ENCODE measurements at places on chromosomes 7 and 10.
A peak's percentile ranks its signal among the peaks of the same experiment; 100 is the strongest.

DNA sequence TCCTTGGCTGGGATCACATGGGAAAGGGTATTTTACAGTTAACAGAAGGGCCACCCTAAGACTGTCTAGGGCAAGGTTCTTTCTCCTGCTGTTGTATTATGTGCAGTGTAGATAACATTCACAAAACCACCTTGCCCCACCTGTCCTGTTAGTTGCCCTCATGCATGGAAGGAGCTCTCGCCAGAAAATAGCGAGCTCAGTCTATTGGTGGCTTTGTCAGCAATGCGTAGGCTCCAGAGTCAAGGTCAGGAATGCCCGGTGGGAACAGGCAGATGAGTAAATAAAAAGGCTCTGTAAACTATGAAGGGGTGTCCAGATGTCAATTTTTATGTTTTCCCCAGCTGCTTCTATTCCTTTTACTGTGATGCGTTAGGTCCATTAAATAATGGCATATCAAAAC, 107.1 kb upstream of the WDR11 start:
- no peak for DNase-seq

DNA sequence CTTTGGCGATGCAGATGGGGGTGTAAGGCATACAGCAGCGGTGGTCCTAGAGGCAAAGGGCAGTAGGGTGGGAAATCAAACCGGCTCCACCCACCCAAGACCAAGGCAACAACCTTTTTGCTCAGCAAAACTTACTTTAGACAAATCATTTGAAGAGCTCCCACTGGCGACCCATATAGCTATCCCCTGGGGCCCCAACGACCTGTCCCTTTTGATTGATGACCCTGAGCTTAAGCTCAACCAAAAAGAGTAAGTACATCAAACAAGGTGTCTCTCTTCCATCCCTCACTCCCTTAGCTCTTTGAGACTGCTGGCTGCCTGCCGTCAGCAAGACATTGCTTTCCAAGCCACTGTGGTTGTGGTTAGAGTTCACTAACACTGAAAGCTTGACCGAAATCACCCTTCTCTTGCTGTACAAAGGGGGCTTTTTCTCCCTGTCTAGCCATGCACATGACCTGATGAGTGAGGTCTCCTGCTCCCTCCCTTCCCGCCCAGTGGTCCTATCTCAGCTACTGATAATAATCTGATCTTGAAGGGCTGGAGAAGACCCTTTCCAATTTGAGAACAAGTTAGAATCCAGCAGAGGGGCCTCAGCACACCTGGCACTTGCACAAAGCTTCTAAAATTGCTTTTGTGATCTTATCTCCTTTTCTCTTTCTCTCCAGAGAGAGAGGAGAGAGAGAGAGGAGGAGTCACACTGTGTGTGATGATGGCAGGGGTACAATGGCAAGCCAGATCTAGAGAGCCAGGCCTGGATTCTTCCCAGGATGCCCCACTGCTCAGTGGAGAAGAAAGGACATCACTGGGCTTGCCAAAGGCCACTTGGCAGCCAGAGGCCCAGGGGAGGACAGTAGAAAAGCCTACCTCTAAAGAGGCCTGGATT, 42.2 kb downstream of the XPNPEP1 start:
- no peak for DNase-seq

- DNase-seq = no peak
These were observed 90.4 kb downstream of the PTPRE start for GRCh38 chr10:127997271-127997670.

DNA sequence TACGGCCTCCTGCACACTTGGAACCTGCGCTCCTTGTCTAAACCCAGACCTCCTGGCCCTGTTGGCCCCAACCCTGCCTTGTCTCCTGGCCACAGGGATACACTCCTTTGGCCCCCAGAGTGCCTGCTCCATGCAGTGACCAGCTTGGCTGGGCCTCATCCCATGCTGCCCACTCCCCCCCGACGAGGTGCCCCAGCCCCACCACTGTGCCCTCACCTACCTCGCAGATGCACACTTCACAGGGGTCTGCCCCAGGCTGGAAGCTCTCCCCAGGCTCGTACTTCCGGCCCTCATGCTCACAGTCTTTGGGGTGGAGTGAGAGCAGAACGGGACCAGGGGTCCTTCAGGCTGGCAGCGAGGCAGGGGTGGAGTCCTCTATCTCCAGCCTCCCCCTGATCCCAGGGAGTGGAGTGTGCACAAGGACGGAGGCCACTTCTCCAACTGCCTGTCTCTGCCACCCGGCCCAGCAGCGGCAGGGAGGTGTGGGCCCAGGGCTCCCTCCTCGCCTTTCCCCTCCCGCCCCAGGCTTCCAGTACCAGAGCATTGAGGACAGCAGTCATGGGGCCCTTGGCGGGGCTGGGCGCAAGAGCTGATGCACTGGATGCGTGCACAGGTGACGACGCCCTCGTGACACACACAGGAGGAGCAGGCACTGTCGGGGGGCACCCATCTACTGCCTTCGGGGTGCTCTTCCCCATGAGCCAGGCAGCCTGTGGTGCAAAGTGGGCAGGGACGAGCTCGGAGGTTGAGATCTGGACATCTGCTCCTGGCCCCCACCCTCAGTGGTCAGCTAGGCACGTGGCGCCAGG, 22.1 kb downstream of the ATP6V1F start:
- DNase-seq = no peak

GRCh38 chr10:381346-381745, 246.1 kb downstream of the ZMYND11 start:
- DNase-seq = no peak

- DNase-seq = no peak
These were observed 2.5 kb upstream of the GDF2 start for GRCh38 chr10:47319784-47320183.

- DNase-seq = no peak
These were observed 35.0 kb downstream of the ARMC3 start for GRCh38 chr10:22962817-22963216.

DNA sequence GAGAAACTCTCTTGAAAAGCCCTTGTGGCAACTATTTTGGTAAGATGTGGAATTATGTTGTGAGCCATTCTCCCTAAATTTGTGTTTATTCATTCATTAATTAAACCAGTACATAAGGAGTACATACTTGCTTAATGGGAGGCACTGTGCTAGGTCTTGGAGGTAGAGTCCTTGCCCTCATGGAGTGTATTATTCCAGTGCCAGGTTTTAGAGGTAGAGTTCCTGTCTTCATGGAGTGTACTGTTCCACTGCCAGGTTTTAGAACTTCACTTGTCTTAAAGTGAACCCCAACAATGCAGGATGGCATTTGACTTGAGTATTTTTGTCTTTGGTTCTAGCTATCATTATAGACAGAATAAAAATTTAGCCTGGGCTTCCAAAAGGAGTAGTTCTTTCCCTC, 8.8 kb downstream of the MXI1 start:
- no peak for DNase-seq

DNA sequence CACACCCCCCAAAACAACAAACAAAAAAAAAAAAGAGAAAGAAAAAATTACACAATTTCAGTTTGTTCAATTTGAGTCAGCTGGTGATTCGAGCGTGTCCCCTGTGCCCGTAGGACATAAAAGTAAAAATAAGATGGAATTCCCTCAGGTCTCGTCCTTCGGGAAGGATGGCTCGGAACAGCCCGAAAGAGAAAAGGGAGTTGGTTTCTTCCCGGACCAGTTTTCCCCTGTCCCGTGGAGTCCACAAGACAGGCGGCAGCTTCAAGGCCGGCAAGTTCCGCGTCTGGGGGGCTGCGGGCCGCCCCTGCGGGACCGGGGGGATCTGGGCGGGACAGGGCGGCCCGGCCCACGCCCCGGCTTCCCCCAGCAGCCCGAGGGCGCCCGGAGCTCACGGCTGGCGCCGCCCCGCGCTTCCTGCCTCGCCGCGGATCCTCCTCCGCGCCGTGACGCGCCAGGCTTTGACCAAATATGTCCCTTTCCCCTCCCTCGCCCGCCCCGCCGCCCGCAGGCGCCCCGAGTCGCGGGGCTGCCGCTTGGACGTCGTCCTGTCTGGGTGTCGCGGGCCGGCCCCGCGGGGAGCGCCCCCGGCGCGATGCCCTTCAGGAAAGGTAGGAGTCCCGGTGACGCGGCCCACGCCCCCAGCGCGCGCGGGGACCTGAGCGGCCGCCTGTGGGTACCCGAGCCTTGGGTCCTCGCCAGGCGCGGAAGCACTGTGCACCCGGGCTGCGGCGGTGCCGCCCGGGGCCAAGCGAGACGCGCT, 55.8 kb downstream of the RBM17 start:
- peak; percentile 57 for DNase-seq

- DNase-seq = no peak
These were observed 440.8 kb downstream of the HTR7 start for GRCh38 chr10:90417029-90417428.

GRCh38 chr10:33267708-33268107, 66.8 kb downstream of the NRP1 start:
- no peak for DNase-seq

GRCh38 chr10:48511875-48512231, 93.0 kb downstream of the ARHGAP22 start:
- DNase-seq = peak; percentile 73

DNA sequence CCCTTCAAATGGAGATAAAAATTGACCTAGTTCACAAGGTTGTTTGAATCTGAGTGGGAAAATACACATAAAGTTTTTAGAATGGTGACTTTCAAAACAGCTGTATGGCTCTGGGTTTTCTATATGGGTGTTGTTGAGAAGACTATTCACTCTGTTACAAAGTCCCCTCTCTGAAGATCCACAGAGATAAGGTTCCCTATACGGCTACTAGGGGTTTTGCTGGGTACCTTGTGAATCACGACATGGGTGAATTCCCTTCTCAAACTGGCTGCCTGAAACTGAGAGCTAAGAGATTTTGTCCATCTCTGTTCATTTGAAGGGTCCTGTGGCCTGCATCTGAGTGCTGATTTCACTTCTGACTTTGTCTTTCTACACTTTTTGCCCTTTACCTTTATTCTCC, 11.8 kb upstream of the SLC13A1 start:
- DNase-seq = no peak

DNA sequence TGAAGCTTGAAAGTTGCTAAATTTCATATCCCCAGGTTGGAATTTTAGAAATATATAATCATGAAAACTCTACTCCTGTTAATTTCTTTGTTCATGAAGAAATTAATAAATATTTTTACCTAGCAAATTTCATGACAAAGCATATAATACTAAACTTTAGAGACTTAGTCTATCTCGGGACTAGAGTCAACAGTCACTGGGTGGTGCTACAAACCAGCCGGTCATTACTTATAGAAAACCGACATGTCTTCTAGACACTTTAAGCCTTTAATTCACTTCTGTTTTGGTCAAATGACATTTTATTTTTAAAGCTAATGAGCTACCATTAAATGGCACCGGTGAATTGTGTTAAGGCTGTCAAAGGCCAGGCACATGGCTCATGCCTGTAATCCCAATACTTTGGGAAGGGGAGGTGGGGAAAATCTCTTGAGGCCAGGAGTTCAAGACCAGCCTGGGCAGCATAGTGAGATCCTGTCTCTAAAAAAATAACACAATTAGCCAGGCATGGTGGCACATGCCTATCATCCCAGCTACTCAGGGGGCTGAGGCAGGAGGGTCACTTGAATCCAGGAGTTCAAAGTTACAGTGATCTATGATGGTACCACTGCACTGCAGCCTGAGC, 270.1 kb downstream of the CACNA2D1 start:
- no peak for DNase-seq

GRCh38 chr10:58567652-58568051, 55.0 kb downstream of the BICC1 start:
- DNase-seq = no peak

GRCh38 chr7:93148144-93148543, at the start of gene SAMD9L:
TSS of gene SAMD9L (minus strand) at chr7:93148385. CDS start at chr7:93135971, 12,414 bp downstream.
- DNase-seq = no peak

- no peak for DNase-seq
These were observed 23.5 kb upstream of the KDM7A start for GRCh38 chr7:140200061-140200989.

Measured in GF-D8 (cell line).